ENCODE measurements at places on chromosomes 12 and 14. TPM values are rescaled to one million over a fixed set of nuclear protein-coding genes. Genes with fewer than 3 reads are reported as not detected.

- no peak overlapping the region for H3K4me3 ChIP-seq
- H3K27me3 ChIP-seq, result no peaks in the 10 kb centered on the region
- no peak for DNase-seq
- H3K27ac ChIP-seq, result no peak overlapping the region
- H3K4me1 ChIP-seq, result no peaks in the 10 kb centered on the region
Measured at GRCh38 chr14:27228053-27228452, 630.2 kb upstream of the NOVA1 start.

DNA sequence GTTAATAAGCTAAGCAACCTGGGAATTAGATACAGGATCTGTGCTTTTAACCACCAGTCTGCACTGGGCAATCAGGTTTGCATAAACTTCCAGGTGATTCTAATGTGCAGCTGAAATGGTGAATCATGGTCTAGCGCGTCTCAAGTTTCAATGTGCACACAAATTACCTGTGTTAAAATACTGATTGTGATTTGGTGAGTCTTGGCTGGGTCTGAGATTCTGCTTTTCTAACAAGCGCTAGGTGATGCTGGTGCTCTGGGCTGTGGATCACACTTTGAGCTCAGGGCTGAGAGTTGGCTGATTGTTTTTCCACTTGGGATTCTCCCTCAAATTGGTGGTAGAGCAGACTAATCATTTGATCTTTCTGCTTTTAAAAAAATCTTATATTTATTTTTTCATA, 124.8 kb downstream of the C12orf75 start:
- peaks cover 4% of the 10 kb centered on the region for H3K27me3 ChIP-seq
- no peaks in the 10 kb centered on the region for H3K4me1 ChIP-seq
- H3K4me3 ChIP-seq, result no peak overlapping the region
- DNase-seq, result no peak

- no peak overlapping the region for H3K27ac ChIP-seq
- no peak for DNase-seq
- no peaks in the 10 kb centered on the region for H3K36me3 ChIP-seq
- no peak overlapping the region for H3K4me3 ChIP-seq
Measured at GRCh38 chr12:101772012-101772775, 32.9 kb upstream of the SYCP3 start.

DNA sequence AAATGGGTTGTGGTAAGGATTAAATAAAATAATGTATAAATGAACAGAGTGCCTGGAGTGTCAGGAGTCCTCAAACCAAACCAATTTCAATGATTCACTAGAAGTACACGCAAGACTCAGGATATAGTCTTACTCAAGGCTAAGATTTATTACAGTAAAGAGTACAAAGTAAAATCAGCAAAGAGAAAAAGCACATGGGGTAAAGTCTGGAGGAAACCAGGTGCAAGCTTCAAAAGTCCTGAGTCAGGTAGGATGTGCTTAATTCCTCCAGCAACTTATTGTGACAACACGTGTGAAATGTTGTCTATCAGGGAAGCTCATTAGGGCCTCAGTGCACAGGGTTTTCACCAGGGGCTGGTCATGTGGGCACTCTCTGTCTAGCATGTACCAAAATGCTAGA, 105.8 kb upstream of the NAP1L1 start:
- no peak overlapping the region for H3K27ac ChIP-seq
- no peak for DNase-seq
- no peaks in the 10 kb centered on the region for H3K27me3 ChIP-seq
- H3K4me3 ChIP-seq, result no peak overlapping the region
- no peaks in the 10 kb centered on the region for H3K36me3 ChIP-seq
- H3K4me1 ChIP-seq, result no peaks in the 10 kb centered on the region

DNA sequence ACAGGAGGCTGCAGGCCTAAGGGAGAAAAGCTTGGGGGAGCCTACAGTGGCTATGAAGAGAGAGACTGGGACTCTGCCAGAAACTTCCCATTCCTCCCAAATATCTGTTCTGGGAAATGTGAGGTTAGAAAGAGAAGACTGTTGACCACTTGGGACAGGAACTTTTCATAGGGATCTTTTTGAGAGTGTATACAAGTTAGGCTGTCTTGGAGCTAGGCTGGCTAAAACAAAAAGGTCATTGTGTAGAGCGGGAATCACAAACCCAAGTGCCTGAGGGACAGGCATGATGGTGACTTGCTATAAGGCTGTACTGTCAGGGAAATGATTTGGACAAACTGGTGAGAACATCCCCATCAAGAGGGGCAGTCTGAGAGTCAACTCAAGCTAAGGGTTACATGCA, 175.1 kb downstream of the GRIP1 start:
- H3K4me1 ChIP-seq, result no peaks in the 10 kb centered on the region
- H3K27ac ChIP-seq, result no peak overlapping the region
- DNase-seq, result no peak
- no peaks in the 10 kb centered on the region for H3K36me3 ChIP-seq

GRCh38 chr12:31726575-31726974, 2.2 kb downstream of the AMN1 start:
- no peaks in the 10 kb centered on the region for H3K36me3 ChIP-seq
- H3K4me3 ChIP-seq, result no peak overlapping the region
- peaks cover 6% of the 10 kb centered on the region for H3K4me1 ChIP-seq
- no peaks in the 10 kb centered on the region for H3K27me3 ChIP-seq
- no peak overlapping the region for H3K27ac ChIP-seq

GRCh38 chr12:114700392-114701103, 16.6 kb upstream of the TBX3 start:
- no peak overlapping the region for H3K4me3 ChIP-seq
- no peaks in the 10 kb centered on the region for H3K36me3 ChIP-seq
- H3K27me3 ChIP-seq, result peaks cover 88% of the 10 kb centered on the region
- no peak overlapping the region for H3K27ac ChIP-seq
- peaks cover 14% of the 10 kb centered on the region for H3K4me1 ChIP-seq
- no peak for DNase-seq

- H3K4me3 ChIP-seq, result no peak overlapping the region
- DNase-seq, result no peak
- no peaks in the 10 kb centered on the region for H3K36me3 ChIP-seq
- H3K27me3 ChIP-seq, result no peaks in the 10 kb centered on the region
- H3K27ac ChIP-seq, result no peak overlapping the region
- H3K4me1 ChIP-seq, result no peaks in the 10 kb centered on the region
Measured at GRCh38 chr12:84412226-84412625, 500.4 kb downstream of the SLC6A15 start.

DNA sequence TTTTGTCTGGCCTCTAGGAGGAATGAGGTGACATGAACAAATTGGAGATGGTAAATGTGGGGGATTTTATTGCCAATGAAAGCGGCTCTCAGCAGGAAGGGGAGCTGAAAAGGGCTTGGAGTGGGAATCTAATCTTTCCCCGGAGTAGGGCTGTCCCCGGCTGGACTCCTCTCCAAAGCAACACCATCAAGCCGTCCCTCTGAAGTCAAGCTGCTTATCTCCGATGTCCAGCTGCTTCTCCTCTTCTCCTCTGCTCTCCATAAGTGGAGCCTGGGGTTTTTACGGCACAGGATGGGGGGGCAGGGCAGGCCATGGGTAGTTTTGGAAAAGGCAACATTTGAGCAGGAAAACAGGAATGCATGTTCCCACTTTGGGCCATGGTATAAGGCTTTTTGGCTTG, 113.5 kb downstream of the TMEM132D start:
- no peaks in the 10 kb centered on the region for H3K36me3 ChIP-seq
- no peaks in the 10 kb centered on the region for H3K27me3 ChIP-seq
- no peak overlapping the region for H3K4me3 ChIP-seq
- H3K27ac ChIP-seq, result no peak overlapping the region
- no peak for DNase-seq
- H3K4me1 ChIP-seq, result no peaks in the 10 kb centered on the region

DNA sequence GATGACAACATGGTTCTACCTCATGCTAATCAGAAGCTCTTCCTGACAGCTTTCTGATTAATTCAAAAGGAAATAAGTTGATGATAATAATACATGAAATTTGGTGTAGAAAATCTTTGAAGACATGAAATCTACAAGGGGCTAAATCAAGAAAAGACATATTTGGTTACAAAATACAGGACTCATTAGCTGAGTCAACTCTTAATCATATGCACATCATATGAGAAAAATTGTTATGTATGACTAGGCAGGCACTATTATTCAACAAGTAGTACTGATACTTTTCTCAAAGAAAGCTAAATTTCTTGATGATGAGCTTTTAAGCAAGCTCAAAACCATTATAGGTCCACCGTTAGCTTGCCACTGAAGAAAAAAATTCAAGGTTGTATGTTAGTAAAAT, 7.1 kb downstream of the ABCC9 start:
- H3K4me3 ChIP-seq, result no peak overlapping the region
- H3K36me3 ChIP-seq, result no peaks in the 10 kb centered on the region
- no peak overlapping the region for H3K27ac ChIP-seq
- DNase-seq, result no peak

- H3K36me3 ChIP-seq, result no peaks in the 10 kb centered on the region
- H3K4me1 ChIP-seq, result no peaks in the 10 kb centered on the region
- H3K4me3 ChIP-seq, result no peak overlapping the region
- no peak overlapping the region for H3K27ac ChIP-seq
Measured at GRCh38 chr12:125193376-125194152, 128.3 kb downstream of the AACS start.

GRCh38 chr12:48970702-48971334, 717 bp downstream of the WNT10B start:
- H3K27ac ChIP-seq, result no peak overlapping the region
- no peak overlapping the region for H3K4me3 ChIP-seq
- DNase-seq, result no peak

GRCh38 chr12:68178184-68178583, 18.6 kb upstream of the IFNG start:
- no peak overlapping the region for H3K27ac ChIP-seq
- no peak for DNase-seq
- no peaks in the 10 kb centered on the region for H3K4me1 ChIP-seq

ZNF605 gene
- 21.3 TPM for total RNA-seq

LPAR5 gene
- 50.1 TPM for total RNA-seq

ZNF839 gene
- total RNA-seq, result 10.4 TPM

LTB4R gene
- total RNA-seq, result 1.1 TPM

GSG1 gene
- not detected for total RNA-seq

C12orf56 gene
- 0.41 TPM for total RNA-seq

CEP170B gene
- total RNA-seq, result 195 TPM

Data from transverse colon (tissue), 4 donors.